Kidney glomerular epithelial cell (primary cell): ENCODE measurements at places on chromosomes 16 and 17.

GRCh38 chr17:48100591-48101011, 677 bp downstream of the CBX1 start:
- DNase-seq = no peak

DNA sequence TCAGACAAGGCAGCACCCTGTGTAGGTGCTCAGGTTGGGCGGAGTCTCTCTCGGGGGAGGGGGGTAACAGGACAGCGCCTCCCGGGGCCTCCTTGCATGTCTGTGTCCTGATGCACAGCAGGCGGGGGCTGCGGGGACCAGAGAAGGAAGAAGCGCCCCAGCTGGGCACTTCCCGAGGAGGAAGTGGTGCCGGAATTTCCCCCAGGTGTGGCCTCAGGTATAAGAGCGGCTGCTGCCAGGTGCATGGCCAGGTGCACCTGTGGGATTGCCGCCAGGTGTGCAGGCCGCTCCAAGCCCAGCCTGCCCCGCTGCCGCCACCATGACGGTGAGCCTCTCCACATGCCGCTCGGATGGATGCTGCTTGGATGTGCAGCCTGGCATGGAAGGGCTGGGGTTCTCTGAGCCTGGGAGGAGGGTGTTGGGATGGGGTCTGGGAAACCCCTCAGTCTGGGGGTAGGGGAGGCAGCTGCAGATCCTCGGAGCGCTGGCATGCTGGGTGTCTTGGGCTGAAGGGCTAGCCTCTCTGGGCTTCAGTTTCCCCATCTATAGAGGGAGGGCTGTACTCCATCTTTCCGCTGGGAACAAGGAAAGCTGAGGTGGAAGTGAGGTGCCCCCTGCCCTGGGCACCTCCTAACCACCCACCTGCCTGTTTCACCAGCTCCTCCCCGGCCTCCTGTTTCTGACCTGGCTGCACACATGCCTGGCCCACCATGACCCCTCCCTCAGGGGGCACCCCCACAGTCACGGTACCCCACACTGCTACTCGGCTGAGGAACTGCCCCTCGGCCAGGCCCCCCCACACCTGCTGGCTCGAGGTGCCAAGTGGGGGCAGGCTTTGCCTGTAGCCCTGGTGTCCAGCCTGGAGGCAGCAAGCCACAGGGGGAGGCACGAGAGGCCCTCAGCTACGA, at the start of gene IL17C:
Gene IL17C (plus strand): TSS at position 250 of the 908 bp plus-strand sequence. CDS start 70 bp downstream, at position 320.
- no peak for DNase-seq

DNA sequence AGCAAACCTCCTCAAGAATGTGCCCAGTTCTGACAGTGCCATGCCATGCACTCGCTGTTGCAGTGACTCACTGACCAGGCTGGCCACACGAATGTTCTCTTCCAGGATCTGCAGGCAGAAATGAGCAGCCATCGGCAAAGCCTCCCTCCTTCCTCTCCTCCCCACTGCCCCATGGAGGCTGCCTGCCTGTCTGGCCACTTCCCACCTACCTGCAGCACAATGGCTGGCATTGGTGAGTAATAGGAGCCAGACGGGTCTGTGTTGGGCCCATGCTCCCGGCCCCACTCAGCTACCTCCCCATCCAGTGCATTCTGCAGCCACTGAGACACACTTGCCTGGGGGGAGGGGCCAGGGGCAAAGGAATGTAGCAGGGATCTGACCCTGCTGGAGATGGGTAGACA, 2.8 kb upstream of the MATCAP1 start:
- peak; percentile 80 for DNase-seq

DNA sequence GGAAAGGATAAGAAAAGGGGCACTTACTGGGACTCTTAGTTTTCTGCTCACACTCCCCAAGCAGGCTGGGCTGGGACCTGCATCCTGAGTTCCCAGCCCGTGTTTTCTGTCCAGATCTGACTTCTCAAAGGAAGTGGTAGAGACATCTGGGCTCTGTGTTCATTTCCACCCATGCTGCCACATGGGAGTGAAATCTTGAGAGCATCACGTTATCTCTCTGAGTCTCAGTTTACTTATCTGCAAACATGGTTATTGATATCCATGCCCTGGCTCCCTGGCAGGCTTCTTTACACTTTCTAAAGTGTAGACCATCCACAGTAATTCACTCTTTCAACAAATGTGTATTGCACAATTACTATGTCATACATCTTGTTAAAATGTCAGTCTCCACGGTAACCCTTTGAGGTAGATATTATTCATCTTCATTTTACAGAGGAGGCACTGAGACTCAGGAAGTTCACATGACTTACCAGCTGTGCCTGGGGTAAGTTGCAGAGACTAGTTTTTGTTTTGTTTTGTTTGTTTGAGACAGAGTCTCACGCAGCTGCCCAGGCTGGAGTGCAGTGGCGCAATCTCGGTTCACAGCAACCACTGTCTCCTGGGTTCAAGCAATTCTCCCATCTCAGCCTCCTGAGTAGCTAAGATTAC, 3.4 kb downstream of the ZNF688 start:
- DNase-seq = peak; percentile 52

- peak; percentile 14 for DNase-seq
Observed at GRCh38 chr17:18070861-18071340, 16.8 kb upstream of the DRG2 start.

- no peak for DNase-seq
Observed at GRCh38 chr17:43475494-43476089, 8.2 kb upstream of the DHX8 start.
